ENCODE measurements at places on chromosomes 16 and 17. TPM values are rescaled to one million over a fixed set of nuclear protein-coding genes. Genes with fewer than 3 reads are reported as not detected.

MYH1 gene
- total RNA-seq, result not detected

SMIM22 gene
- 0.38 TPM for total RNA-seq

IL34 gene
- total RNA-seq, result 0.74 TPM

CD300H gene
- not detected for total RNA-seq

RAB37 gene
- 1.2 TPM for total RNA-seq

SMIM5 gene
- 0.83 TPM for total RNA-seq

PHKB gene
- total RNA-seq, result 28.6 TPM

CES3 gene
- total RNA-seq, result 1.7 TPM

MARF1 gene
- 8.8 TPM for total RNA-seq

KRTAP4-9 gene
- not detected for total RNA-seq

TMEM220 gene
- 3.0 TPM for total RNA-seq

KRT24 gene
- not detected for total RNA-seq

Data from A549 treated with DMSO at 1 μM for 4 hours (cell line).